ENCODE measurements at places on chromosomes 7 and 10.

DNA sequence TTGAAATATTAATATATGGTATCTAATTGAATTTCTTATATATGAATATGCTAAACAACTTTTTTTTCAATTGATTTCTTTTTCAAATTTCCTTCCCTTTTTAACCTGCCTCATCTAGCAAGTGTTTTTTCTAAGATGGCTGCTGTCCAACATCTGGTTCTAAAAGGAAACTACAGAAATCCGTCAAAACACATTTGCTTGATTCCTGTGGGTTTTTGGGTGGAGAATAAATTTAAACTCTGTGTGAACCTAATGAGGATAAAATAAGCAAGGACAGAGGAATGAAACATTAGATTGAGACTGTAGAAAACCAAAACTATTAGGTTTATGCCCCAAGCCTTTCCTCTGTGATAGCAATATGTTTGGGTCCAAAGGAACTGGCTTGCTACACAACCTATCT, 75.5 kb upstream of the STARD3NL start:
- DNase-seq: no peak

- DNase-seq: no peak
Observed at GRCh38 chr10:68992636-68993440, 4.2 kb downstream of the KIFBP start.

DNA sequence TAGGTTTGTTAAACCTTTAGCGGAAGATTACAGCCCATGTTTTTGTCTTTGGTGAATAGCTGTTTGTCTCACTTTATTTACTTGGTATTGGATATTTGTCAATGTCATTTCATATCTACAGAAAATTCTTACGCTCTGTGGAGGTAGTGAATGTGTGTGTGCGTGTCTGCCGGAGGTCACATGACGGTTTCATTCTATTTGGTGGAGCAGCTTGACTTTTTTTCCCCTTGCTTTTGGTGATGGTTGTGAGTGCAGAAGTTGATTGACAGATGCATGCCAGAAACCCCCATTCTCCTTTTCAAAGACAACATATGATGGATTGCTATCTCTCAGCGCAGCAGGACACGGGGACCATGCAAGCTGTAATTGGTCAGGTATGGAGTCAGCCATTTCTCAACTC, at the start of gene POU6F2:
POU6F2 (plus strand) TSS at position 225 of the 400 bp plus-strand sequence; CDS start at position 270, 45 bp downstream.
- DNase-seq: no peak

GRCh38 chr7:136312592-136312991, 335.4 kb upstream of the MTPN start:
- DNase-seq: no peak

GRCh38 chr10:58791137-58791536, 278.5 kb downstream of the BICC1 start:
- no peak for DNase-seq

DNA sequence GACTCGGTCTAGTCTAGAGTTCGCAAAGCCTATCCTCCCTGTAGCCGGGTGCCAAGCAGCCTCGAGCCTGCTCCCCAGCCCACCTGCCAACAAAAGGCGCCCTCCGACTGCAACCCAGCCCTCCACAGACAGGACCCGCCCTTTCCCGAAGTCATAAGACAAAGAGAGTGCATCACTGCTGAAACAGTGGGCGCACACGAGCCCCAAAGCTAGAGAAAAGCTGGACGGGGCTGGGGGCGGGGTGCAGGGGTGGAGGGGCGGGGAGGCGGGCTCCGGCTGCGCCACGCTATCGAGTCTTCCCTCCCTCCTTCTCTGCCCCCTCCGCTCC, 622 bp upstream of the COL1A2 start:
- no peak for DNase-seq

DNA sequence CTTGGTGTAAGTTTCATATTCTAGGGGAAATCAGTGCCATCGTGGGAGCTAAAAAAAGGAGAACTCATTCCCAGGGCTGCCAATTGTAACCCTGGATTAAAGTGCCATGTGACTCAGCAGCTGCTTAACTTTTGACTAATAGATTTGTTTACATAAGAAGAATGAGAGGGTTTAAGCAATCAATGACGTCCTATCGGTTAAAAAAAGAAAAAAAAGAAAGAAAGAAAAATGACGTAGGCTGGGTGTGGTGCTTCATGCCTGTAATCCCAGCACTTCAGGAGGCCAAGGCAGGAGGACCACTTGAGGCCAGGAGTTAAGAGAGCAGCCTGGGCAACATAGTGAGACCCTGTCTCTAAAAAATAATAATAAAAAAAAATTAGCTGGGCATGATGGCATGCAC, 116.2 kb upstream of the AFAP1L2 start:
- no peak for DNase-seq

GRCh38 chr7:33601884-33602283, 303.5 kb upstream of the BMPER start:
- no peak for DNase-seq

All from T-helper 2 cell treated with Interferon-gamma antibody and Interleukin-4, amounts not matched to agents 5 μg/mL and 100 μg/mL, for 36 hours (primary cell).